ENCODE measurements at places on chromosomes 16 and 17.

GRCh38 chr17:14334919-14335318, 34.0 kb downstream of the HS3ST3B1 start:
- no peak for DNase-seq

- no peak for DNase-seq
Observed at GRCh38 chr17:1231456-1231855, 38.8 kb upstream of the BHLHA9 start.

DNA sequence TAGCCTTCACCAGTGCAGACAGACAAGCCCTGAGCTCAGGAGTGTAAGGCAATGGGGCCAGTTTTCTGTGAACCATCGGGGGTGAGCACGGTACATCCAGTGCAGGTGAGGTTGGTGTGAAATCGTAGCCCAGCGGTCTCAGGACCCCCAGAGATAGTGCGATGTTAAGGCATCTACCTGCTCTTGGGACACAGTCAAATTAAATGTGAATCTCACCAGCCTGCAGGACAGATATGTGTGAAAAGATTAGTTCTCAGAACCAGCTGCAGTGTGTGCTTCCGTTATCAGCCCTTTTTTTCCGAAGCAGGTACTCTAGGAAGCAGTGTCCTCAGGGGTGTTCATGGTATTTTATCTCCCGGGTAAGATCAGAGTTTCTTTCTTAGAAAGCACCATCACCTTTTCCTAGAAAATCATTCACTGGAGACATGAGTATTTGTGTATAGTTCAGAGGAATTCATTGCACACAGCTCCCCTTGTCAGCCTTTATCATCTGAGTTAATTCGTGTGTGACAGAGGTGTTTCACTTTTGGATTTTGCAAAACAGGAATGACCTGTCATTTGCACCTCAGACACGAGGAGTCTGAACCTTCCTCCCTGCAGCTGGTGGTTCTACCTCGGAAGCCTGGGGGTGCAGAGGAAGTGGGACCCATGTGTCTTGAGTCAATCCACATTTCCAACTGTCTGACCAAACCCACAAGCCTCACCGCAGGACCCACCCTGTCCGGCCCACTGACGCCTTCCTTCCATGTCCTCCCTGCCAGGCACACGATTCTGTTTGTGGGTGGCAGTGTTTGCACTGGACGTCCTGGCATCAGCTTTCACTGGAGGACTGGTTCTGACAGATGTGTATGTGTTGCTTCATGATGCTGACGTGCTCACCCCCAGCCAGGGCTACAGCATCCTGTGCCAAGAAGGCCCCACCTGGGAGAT, 107.8 kb downstream of the CLEC16A start:
- peak; percentile 41 for DNase-seq

DNA sequence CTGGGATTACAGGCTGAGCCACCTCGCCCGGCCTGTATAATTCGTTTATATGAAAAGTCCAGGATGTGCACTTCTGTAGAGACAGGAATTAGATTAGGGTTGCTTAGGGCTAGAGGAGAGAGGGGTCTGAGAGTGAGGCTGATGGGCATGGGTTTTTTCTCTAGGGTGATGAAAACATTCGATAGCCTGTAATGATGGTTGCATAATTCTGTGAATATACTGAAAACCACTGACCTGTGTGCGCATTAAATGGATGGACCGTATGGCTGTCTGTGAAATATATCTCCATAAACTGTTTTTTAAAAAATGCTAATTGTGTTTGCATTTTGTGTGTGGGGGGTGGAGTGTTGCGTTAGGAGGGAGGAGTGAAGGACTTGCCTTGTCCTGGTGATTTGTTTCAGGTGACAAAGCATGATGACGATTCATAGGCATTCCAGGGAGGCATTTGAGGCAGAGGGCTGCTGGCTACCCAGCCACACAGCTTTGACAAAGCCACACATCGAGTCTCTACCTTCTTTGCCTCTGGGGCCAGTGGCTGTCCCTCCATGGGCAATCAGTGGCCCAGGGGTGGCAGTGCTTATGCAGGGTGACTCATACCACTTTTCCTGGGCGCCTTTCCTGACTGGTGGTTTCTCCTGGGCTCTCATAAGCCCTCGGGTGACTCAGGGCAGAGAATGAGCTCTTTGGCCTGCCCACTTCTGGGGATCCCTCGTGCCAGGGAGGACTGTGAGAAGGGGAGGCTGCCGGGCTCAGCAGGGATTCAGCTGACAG, 148.5 kb upstream of the WSCD1 start:
- no peak for DNase-seq

DNA sequence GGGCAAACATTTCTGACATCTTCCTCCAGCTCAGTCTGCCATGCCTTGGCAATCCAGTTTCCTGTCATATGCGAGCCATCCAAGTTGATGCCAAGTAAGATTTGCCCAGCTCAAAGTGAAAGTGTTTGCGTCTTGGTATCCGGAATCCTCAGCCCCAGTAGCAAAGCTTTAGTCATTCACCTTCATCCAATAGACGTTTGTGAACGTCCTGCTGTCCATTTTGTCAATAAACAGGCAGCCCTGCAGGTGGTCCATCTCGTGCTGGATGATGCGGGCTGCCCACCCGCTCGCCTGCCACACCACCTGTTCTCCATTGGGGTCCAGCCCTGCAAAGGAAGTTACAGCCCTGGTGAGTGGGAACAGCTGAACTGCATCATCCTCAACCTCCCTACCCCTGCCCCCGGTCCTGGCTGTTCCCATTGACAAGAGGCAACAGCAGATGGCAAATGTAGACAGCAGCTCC, 1.5 kb downstream of the PDF start:
- DNase-seq, result no peak

GRCh38 chr17:61813211-61813610, 50.1 kb downstream of the BRIP1 start:
- DNase-seq, result no peak

DNA sequence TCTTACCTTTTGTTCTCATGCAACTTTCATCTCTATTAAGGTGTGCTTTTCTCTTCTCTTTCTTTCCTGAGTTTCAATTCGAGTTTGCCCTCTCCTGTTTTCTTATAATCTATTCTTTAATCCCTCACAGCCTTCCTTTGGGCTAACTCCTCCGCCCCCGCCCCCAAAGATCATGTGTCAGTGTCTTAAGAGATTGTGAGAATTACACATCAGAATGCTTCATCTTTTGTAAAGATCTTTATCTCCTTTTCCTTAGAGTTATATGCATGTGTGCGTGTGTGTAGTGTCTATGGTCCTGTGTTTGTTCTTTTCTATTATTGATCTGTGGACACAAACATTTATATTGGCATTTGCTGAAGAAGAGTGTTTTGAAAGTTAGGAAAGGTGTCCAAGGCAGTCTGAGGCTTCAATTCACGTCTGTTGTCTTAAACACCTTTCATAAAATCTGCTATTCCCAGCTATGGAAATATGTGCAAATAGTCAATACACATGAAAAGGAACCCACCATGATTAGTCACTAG, 6.1 kb upstream of the ALDH3A2 start:
- no peak for DNase-seq

DNA sequence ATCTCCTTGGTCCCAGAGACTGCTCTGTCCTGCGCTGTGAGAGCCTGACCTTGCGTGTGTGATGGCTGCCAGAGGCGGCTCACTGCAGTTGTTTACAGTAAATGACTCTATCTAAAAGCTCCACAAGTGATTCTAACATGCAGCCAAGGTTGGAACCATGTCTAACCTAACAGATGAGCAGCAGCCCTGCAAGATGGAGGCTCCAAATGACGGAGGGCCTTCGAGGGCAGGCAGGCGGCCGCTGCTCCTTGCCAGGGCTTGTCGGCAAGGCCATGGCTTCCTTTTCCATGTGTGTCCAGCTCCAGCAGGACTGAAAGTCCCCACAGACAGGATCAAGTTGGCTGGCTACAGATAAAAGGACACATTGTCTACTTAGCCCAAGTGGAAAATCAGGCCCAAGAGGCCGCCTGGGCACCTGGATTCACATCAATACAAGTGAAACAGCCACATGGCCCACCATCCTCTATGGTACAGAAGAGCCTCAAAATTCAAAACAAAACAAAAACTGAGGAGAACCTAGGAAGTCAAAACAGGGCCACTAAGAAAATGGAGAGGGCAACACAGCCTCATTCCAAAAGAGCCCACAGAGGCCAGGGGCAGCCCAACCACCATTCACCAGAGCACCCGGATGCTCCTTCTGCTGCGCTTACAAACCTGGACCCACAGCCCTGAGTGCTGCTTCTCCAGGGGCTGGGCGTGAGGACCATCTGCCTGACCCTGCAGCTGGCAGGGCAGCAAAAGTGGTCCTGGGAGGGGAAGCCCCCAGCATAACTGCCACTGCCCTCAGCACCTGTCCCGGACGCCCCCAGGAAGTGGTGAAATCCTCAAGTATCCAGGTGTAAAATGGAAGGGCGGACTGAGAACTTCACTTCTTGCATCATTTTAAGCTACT, 65.0 kb downstream of the AMFR start:
- DNase-seq, result no peak

- peak; percentile 6 for DNase-seq
Observed at GRCh38 chr17:4365628-4366326, 698 bp downstream of the UBE2G1 start.

GRCh38 chr16:56478281-56479049, 27.1 kb downstream of the OGFOD1 start:
- DNase-seq, result no peak

- DNase-seq, result no peak
Observed at GRCh38 chr17:31390748-31391495, 553 bp upstream of the RAB11FIP4 start.

DNA sequence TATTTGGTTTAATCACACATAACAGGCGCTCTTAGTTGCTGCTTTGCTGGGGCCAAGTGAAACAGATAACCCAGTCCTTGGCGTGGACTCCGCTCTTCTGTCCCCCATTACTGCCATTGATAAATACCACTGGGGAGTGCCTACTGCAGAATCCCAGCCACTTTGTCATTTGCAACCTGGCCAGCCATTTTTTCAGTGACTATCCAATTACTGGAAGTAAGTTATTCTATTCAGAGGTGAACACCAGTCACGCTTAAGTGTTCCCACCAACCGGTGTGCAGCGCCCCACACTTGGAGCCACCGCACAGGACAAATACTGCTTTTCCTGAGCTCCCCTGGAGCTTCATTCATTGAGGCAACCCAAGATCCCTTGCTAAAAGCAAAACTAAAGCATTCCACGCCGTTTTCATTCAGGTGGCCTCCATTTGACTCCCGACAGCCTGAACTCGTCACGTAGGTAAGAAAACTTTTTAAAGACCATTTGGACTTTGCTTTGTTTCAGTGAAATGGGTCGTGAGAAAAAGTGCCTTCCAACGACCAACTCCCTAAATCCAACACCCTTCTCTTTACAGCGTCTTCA, 1.8 kb downstream of the USP7 start:
- DNase-seq, result no peak

DNA sequence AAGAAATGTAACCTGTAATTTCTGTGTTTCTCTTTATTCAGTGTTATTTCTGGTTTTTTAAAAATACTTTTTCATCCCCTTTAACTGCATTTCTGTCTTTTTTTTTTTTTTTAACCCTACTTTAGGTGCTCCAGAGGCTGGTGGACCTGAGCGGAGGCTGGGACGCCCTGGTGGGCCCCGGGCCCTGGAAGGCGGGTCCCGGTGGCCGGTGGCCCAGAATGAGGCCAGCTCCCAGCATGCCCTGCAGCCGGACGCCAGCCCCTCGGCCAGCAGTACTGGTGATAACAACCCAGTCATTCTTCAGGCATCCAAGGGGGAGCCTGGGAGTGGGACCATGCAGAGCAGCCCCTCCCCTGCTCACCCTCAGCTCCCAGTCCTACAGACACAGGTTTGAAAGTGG, 1.5 kb downstream of the SRCAP start:
- no peak for DNase-seq

GRCh38 chr16:53043986-53044601, 8.6 kb downstream of the CHD9NB start:
- DNase-seq, result no peak

DNA sequence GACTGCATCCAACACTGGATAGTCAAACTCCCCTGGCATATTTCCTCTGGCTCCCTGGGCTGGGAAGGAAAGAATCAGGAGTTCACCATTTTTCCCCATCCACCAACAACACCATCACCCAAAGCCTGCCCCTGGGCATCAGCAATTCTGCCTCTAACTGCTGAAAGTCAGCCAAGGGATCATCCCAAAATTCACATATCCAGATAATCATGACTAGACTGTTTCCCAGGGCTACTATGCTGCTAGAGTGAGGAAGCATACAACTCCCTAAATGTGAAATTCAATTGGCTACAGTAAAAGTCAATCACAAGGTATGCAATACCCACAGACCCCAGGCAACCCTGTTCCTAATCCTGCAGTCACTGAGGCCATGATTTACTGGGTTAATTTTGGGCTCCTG, 230.6 kb downstream of the C16orf95 start:
- DNase-seq, result no peak

DNA sequence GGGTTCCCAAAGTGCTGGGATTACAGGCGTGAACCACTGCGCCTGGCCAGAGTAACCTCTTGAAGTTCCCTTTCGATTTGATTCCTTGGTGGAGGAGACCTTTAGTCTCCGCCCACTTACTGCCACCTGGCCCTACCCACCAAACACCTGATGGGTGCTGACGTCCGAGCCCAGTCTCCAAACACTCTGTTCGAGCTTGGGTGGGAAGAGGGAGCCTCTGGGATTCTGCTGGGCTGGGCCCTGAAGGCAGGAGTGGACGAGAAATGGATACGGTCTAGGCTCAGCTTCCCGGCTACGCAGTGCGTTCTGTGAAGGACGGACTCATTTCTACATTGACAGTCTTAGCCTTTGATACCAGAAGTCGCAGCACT, 870 bp upstream of the ITGA3 start:
- DNase-seq, result no peak

- DNase-seq, result no peak
Observed at GRCh38 chr17:55720919-55721836, 1.5 kb downstream of the TMEM100 start.

GRCh38 chr16:69894676-69895075, 56.5 kb upstream of the CLEC18A start:
- no peak for DNase-seq

DNA sequence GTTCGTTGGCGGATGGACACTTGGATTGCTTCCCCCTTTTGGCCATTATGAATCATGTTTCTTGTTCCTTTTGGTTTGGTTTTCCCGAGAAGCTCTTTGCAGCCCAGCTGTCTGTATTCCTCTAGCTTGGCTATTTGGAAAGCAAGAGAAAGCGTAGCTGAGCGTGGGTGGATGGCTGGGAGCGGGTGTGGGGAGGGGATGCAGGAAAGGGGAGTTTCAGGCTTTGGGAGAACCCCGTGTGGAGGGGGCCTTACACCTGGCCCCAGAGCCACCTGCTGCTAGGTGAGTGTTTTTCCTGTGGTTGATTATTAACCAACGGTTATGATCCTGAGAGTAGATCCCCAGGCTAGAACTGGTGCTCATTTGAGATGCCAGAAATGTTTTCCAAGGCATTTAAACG, 103.7 kb downstream of the RAP1GAP2 start:
- no peak for DNase-seq

GRCh38 chr16:27472091-27473020, 70.4 kb downstream of the IL21R start:
- DNase-seq, result no peak
